ENCODE measurements at places on chromosomes 3 and 15.

- no peak for DNase-seq
These were observed 146.4 kb upstream of the LIPC start for GRCh38 chr15:58285212-58285920.

- no peak for DNase-seq
These were observed 7.9 kb downstream of the P4HTM start for GRCh38 chr3:48997714-48998637.

- no peak for DNase-seq
These were observed 420.6 kb upstream of the RBMS3 start for GRCh38 chr3:28860307-28860706.

DNA sequence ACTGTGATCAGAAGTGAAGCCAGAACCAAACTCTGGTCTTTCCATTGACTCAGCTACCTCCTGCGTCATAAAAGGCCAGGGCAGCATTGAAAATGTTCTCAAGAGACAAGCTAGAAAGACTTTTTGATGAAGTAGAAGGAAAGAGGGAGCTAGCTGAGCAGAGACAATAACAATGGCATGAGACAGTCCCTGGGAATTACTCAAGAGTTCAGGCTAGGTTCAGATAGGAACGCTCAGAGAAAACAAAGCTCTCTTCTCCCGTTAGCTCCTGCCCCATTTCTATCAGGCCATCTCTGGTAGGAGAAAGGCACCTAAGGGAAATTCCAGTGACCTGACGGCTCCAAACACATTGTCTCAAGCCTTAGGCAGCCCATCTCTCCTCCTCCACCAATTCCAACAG, 7.0 kb upstream of the OXTR start:
- DNase-seq, result no peak

DNA sequence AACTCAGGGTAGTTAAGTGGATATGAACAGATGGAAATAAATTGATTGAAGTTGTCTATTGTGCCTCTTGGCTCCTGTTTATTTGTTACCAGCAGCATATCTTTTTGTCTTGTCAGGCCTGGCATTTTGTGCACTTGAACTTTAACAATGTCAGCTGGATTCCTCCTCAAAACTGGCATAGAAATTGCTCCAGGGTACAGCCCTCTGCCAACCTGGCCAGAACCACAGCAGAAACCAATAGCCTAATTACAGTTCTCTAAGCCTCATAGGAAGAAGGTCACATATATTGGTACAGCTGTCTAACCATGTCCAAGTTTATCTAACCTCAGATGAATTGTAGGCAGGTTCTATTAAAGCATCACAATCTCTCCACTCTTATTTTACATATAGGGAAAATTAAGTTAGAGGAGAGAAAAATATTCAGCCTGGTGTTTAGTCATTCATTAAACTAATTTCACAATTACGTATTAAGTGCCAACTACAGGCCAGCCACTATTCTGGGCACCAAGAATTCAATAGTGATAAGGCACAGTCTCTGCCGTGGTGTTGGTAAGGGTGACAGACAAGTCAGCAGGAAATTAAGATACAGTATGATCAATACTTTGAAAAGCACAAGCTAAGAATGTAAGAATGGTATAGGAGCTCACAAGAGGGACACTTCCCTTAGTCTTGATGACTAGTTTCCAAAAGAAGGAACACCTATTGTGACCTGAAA, 452.9 kb upstream of the NECTIN3 start:
- DNase-seq, result no peak

GRCh38 chr3:4387210-4388204, 79.6 kb downstream of the SUMF1 start:
- no peak for DNase-seq

DNA sequence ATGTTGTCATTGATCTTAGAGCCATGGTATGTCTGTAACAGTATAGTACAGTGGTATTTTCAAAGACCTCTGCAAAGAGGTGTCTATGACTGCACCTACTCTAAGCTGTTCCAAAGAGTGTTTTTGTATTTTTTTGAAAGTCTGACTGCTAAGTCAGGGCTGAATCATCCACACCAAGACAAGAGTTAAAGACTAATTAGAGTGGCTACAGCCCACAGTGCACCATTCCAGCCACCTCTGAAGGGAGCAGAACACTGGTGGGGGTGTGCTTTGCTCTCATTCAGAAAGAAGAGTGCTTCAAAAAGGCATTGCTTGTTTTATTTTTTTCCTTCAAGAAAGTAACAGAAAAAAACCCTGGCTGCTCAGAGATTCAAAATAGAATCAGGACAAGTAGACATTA, 301.4 kb downstream of the GABRG3 start:
- no peak for DNase-seq

DNA sequence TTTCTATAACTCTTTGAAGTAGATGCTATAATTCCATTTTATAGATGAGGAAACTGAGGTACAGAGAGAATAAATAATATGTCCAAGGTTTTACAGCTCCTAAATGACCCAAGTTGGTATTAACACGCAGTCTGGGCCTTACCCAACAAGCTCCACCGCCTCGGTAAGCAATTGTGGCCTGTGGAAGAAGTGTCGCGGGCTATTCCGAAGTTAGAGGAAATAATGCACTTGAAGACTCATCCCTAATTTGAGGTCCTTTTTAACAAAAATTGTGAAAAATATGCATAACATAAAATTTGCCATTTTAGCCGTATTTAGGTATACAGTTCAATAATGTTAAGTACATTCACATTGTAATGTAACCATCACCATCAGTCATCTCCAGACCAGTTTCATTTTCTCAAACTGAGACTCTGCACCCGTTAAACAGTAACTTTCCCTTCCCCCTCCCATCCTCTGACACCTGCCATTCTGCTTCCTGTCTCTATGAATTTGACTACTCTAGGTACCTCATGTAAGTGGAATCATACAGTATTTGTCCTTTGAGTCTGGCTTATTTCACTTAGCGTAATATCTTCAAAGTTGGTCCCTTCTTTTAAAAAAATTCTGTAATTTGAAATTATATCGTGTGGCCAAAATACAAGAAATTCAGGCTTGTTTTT, 18.2 kb downstream of the IDH3A start:
- DNase-seq, result no peak

Measured in right renal pelvis (tissue), 4 donors.